ENCODE measurements at places on chromosomes 3 and 15.

GRCh38 chr15:29747837-29748417 is 74.3 kb downstream of the TJP1 start:
- no peak for DNase-seq

DNA sequence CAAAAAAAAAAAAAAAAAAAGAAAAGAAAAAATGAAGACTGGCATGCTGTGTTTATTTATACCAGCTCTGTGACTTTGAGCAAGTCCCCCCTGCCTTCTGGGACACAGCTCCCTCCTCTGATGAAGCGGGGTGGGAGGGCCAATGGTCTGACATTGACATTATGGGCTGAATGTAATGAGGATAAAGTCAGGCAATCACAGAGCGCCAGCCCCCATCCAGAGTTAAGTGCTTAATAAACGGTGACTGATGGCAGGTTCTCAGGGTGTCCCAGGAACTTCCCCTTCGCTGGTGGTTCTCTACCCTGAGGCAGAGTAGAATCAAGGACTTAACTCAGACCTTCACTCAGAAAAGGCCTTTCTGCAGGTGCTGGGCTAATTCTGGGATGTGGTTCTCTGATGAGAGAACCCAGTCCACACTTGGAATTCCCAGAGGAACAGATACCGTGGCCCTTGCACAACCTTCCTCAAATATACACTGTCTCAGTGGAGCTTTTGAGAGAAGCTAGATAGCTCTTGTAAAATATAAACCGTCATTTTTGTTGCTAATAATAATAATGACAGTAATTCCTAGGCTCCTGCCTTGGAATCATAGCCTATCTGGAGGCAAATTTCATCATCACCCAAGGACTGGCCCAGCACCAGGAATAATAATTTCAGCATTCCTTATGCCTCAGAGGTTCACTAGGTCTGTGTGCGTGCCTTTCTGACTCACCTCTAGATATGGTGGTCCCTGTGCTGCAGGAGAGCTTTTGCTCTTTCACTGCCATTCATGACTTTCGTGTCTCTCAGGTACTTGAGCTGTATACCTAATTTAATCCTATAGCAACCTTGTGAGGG is 115.8 kb downstream of the RPLP1 start:
- DNase-seq, result no peak

DNA sequence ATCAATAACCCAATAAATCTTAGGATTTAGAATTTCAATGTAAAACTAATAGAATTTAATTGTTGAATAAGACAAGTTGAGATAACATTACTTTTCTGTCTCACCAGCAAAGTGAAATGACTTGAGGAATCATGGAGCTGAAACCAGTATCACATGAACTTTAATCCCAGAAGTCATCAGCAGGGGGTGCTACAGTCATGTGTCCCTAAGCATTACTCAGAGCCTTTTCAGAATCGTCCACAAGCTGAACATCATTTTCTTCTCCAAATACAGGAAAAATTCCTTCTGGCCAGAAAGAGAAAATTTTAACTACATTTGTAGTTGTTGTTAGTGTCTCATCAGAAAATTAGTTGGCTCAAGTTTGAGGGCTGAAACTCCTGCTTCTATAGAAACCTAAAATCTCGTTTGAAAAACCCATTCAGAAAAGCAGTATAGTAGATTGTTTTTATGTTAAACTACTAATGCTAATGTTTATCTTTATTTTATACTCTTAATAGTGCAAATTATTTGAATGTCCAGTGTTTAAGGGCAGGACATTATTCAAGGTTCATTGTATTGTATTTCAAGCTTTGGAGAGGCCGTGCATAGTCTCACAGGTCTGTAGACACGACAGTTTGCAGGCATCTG is 384.1 kb downstream of the PLOD2 start:
- no peak for DNase-seq

DNA sequence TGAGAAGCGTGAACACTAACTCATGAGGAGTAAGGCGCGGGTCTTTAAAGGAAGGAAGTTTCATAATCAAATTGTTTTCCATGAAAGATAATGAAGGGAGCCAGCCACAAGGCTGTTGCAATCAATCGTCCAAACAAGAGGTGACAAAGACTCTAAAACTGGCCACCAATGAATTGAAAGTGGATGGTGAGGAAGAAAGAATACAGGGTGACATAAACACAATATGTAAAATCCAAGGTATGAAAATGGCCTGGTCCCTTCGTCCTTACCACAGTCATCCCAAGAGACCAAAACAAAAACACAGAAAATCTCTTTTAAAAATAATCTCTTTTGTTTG is 12.0 kb downstream of the CD86 start:
- DNase-seq, result no peak

DNA sequence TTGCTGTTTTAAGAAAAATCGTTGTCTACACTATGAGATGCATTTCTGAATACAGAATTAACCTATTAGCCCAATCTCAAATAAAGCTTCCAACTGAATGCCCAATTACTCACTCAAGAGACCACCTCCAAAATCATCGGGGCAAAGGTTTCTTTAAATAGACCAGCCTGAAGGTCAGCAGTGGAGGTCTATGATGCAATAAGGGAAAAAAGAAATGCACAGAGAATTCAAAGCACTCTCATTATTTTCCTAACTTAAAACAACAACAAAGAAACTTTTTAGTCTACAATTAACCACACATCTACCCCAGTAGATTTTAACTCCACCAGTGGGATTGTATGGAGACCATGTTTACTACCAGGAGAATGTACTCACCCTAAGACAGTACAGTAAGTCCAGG is 657.7 kb upstream of the CCDC54 start:
- no peak for DNase-seq

DNA sequence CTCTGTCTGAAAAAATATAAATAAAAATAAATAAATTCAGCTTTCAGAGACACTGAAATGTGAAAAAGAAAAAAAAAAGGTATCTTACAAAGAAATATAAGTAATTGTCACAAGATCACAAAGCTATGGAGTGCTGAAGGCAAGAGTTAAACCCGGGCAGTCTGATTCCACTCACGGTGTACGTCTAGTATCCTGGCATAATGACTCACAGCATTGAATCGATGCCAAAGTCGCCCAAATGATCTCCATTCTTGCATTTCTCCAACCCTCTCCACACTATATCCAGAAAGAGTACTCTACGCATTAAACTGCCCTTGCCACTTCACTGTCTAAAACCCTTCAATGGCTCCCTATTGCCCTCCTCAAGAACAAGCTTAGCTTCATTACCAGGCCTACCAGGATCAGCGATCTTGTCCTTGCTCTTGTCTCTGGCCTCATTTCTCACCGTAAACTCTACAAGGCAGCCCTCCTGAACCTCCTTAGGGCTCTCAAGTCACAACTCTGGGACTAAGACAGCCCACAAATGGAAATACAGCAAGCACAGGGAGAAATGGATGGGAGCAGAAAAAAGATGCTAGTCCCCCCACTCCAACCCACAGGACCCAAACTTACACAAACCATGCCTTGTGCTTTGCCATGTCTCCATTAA is 7.7 kb downstream of the SUCLG2 start:
- no peak for DNase-seq

DNA sequence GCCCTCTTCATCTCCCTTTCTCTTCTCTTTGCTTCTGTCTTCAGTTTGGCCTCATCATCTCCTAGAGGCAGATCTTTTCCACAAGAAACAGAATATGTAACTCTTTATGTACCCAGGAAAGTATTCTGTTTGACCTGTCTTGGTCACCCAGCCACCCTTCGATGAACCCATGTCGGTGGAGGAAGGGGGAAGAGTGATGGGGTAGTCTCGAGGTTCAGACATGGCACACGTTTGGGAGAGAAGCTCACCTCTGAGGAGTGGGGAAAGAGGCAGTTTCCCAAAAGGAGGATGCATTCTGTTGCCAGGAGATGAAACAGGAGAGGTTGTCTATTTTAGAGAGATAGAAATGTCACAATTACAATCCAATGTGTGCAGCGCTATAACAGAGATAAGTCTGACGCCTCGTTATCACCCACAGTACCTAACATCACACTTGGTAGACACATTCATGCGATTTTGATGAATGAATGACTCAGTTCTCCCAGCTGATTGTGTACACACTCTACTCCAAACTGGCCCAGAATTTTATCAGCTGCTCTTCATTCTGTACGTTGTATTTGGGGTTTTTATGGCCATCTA is 722 bp upstream of the CCDC50 start:
- DNase-seq, result no peak

GRCh38 chr3:189563853-189564563 is 67.2 kb upstream of the TP63 start:
- no peak for DNase-seq

GRCh38 chr15:42032376-42033213 is 11.8 kb upstream of the PLA2G4E start:
- no peak for DNase-seq

DNA sequence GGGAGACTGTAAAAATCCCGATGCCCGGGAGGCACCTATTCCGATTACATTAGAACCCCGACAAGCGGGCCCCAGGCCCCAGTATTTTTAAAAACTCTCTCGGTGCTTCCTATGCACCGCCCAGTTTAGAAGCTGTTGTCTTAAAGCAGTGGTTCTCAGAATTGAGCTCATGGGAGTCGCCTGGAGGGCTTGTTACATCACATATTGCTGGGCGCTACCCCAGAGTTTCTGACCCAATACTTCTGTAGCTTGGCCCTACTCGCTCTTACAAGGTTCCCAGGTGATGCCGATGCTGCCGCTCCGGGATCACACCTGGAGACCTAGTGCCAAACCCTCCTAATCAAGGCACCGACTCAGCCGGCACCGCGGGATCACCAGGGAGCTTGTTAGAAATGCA is 35.2 kb downstream of the CPN2 start:
- DNase-seq, result no peak

- DNase-seq, result no peak
These were observed 110.9 kb downstream of the IQSEC1 start for GRCh38 chr3:12962292-12962691.

DNA sequence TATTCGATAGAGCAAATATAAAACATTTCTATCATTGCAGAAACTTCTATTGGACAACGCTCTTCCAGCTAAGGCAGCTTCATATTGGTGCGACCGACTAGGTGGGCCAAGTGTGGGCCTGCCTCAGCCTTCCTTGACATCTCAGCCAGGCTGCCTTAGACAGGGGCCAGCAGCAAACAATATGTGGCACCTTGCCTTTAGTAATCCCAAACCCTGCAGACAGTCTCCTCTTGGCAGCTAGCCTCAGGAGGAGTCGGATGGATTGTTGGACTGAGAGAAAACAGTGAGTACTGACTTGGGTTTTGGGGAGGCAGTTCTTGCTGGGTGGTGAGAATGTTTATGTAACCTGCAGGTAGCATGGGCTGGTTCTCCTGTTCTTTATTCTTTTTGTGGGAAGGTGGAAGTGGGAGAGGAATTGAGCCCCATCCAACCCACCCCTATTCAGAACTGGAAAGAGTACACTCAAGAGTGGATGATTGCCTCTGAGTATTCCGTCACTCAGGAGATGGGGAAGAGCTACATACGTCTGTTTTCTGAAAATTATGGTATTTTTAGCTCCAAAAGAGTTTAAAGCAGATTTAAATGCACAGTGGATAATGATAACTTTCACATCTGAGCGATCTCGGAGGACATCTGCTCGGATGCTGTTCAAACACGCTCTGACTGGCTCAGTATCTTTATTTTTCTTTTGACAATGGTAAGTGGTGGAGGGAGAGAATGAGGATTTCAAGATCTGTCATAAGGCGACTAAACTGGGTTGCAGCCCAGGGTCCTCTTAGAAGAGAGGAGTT is 47.2 kb downstream of the GPD1L start:
- DNase-seq, result no peak

DNA sequence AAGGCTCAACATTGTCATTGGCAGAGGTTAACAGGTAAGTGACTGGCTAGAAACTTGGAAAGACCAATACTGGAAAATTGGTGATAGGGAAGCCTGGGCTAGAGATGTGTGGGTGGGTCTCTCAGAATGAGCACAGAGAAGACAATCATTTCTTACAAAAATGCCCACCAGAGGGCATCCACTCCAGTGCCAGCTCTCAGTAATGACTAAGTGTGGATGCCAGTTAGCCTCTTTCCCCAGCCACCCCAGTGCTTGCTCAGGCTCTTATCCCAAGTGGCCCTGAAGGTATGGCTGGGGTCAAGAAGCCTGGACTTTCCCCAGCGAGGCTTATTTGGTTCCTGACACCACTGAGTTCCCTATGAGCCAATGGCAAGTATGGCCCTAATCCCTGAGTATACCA is 115.9 kb upstream of the ST8SIA2 start:
- DNase-seq, result no peak

GRCh38 chr3:72238010-72238691 is 453.2 kb upstream of the PROK2 start:
- no peak for DNase-seq

DNA sequence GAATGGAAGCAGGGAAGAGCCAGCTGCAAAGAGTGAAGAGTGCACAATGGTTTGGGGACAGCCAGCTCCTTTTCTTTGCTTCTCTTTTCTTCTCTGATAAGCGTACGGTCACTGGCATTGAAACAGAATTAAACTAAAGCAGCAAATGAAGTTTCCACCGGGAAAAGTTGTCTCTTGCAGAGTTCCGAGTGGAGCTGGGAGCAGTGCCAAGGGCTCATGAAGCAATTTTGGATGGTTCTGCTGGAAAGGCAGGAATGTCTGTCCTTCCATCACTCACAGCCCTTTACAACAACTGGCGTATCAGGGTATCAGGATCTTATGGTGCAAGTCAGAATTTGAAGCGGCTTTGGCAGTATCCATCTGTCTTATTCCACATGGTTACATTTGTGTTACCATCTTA is 1042.9 kb downstream of the NTRK3 start:
- DNase-seq, result no peak

DNA sequence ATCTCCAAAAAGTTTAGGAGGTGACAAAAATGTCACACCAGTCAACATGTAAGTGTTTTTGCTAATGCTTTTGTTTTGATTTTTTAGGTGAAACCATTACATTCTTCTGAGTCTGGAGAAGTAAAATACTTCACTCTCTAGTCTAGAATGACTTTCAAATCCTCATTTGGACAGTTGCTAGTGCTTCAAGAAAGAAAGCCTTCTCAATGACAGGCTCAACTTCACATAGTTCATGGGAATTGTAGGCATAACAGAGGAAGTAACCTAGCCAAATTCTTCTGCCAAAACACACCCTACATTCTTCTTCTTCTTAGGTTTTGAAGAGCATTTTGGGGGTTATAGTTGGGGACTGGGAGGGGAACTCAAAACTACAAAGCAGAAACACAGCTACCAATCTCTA is 29.4 kb upstream of the HEG1 start:
- DNase-seq, result no peak

DNA sequence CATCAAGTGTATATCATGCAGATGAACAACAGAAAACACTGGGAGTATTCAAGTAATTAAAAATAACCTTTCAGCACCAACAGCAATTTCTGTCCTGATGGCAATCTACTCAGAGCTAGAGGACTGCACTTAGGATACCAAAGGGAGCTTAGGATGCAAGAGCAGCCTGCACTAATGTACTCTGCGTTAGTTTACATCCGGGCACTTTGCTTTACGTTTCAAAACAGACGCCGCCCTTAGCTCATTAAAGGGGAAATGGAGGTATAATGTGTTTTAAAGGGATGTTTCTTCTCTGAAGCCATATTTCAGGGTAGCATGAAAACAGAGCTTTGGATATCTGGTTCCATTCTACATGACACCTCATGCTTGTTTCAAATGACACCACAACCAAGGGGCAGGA is 14.0 kb upstream of the B3GNT5 start:
- no peak for DNase-seq

Data from stimulated activated CD4-positive, alpha-beta T cell treated with anti-CD3 and anti-CD28 coated beads, Interleukin-4, amount 100 ng/mL, for 1 hour (primary cell).